ENCODE measurements at places on chromosomes 5 and 9. TPM values are rescaled to one million over a fixed set of nuclear protein-coding genes. Genes with fewer than 3 reads are reported as not detected.
A peak's percentile ranks its signal among the peaks of the same experiment; 100 is the strongest.

DNA sequence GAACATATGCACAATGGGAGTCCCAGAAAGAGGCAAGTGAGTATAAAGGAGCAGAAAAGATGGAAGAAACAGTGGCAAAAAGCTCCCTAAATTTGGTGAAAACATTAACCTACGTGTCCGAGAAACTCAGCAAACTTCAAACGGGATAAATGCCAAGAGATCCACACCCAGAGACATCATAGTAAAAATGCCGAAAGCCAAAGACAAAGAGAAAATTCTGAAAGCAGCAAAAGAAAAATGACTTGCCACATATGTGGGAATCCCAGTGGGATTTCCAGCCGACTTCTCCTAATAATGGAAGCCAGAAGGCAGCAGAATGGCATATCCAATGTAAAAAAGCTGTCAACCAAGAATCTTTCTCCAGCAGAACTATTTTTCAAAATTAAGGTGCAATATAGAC, 101.2 kb downstream of the ADAMTS2 start:
- H3K4me1 ChIP-seq: peaks cover 14% of the 10 kb centered on the region
- H3K36me3 ChIP-seq: no peaks in the 10 kb centered on the region
- no peak overlapping the region for H3K27ac ChIP-seq
- no peak for DNase-seq
- no peaks in the 10 kb centered on the region for H3K27me3 ChIP-seq

DNA sequence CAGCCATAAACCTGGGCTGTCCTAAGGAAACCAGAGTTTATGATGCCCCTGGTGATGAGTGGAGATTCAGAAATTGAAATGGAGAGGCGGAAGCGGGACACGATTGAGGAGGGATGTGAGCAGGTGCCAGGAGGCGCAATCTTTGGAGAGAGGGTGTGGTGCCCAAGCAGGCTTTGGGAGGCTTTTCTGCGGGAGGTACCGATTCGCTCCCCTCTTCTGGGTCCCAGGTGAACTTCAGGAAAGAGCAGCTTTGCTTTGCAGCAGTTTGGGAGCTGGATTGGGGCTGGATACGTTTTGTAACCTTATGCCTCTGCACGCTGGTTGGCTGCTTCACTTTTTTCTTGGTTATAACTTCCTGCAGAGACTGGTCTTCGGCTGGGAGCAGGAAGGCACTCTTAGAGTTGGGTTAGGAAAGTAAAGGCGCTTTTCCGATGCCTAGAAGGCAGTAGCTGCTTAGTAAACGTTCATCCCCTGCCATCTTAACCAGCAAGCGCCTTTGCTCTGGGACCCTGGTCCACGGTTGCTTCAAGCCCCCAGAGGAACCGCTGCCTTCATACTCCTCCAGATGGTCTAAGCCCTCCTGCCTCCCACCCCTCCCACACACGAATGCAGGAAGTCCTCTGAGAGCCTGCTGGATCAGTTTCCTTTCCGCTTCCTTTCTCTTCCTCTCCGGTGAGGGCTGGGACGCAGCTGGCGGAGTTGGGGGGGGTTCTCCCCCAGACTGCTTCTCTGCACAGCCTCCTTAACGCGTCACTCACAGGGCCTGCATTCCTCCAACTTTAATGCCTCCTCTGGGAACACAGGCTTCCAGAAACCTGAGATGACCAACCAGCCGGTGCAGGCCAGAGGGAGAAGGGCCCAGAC, 15.2 kb upstream of the NEK6 start:
- H3K36me3 ChIP-seq: no peaks in the 10 kb centered on the region
- peak overlapping the region; percentile 11 for H3K27ac ChIP-seq
- peak overlapping the region; percentile 24 for H3K4me3 ChIP-seq
- no peaks in the 10 kb centered on the region for H3K27me3 ChIP-seq
- peak; percentile 79 for DNase-seq

GRCh38 chr9:36948051-36948450, 86.0 kb downstream of the PAX5 start:
- H3K27ac ChIP-seq: no peak overlapping the region
- no peaks in the 10 kb centered on the region for H3K36me3 ChIP-seq
- peak; percentile 10 for DNase-seq

GRCh38 chr5:132825834-132826391, 4.5 kb downstream of the SHROOM1 start:
- peak overlapping the region; percentile 61 for H3K4me3 ChIP-seq
- H3K4me1 ChIP-seq: peaks cover 9% of the 10 kb centered on the region
- H3K27me3 ChIP-seq: peaks cover 86% of the 10 kb centered on the region
- peak; percentile 62 for DNase-seq
- no peaks in the 10 kb centered on the region for H3K36me3 ChIP-seq

GRCh38 chr5:172101547-172102217, 86.3 kb downstream of the STK10 start:
- H3K4me1 ChIP-seq: peaks cover 25% of the 10 kb centered on the region
- no peak overlapping the region for H3K27ac ChIP-seq
- no peaks in the 10 kb centered on the region for H3K36me3 ChIP-seq
- no peak for DNase-seq

GRCh38 chr5:175235251-175235960, 208.6 kb downstream of the DRD1 start:
- H3K36me3 ChIP-seq: no peaks in the 10 kb centered on the region
- H3K4me3 ChIP-seq: no peak overlapping the region
- no peak overlapping the region for H3K27ac ChIP-seq
- no peaks in the 10 kb centered on the region for H3K4me1 ChIP-seq
- H3K27me3 ChIP-seq: no peaks in the 10 kb centered on the region

DNA sequence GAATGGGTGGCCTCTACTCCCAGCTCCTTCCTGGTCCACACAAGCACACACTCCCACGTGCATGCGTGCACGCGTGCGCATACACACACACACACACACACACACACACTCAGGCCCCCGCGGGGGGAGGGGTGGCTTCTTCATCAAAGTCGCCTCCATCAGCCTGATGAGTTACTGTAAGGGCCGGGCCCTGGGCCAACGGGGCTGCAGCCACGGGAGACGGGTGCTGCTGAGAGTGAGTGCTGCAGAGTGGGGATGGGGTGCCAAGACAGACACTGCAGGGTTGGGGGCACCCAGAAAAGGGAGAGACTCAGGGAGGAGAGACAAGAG, 18.1 kb downstream of the CNTFR start:
- no peaks in the 10 kb centered on the region for H3K36me3 ChIP-seq
- H3K27me3 ChIP-seq: peaks cover 11% of the 10 kb centered on the region
- no peak for DNase-seq
- H3K4me3 ChIP-seq: no peak overlapping the region
- H3K27ac ChIP-seq: no peak overlapping the region

GRCh38 chr9:77999231-77999631, 32.4 kb downstream of the GNAQ start:
- no peaks in the 10 kb centered on the region for H3K27me3 ChIP-seq
- no peaks in the 10 kb centered on the region for H3K36me3 ChIP-seq
- H3K27ac ChIP-seq: no peak overlapping the region
- no peak overlapping the region for H3K4me3 ChIP-seq

GRCh38 chr5:38208782-38209378, 49.5 kb upstream of the EGFLAM start:
- H3K4me3 ChIP-seq: no peak overlapping the region
- no peaks in the 10 kb centered on the region for H3K27me3 ChIP-seq
- no peaks in the 10 kb centered on the region for H3K4me1 ChIP-seq
- H3K36me3 ChIP-seq: no peaks in the 10 kb centered on the region

Gene HACD4
- total RNA-seq: 2.2 TPM

Gene REXO4
- 36.3 TPM for total RNA-seq

Gene INSL4
- total RNA-seq: not detected

Gene FSD1L
- 10.9 TPM for total RNA-seq

Gene FAXDC2
- total RNA-seq: 4.6 TPM

Gene CCDC183
- 1.1 TPM for total RNA-seq

Gene ADGRD2
- total RNA-seq: 0.45 TPM

Gene ACOT12
- total RNA-seq: not detected

Gene RAD17
- total RNA-seq: 29.0 TPM

Measured in GM23338 (cell line).